ENCODE measurements at places on chromosomes 7 and 10.

DNA sequence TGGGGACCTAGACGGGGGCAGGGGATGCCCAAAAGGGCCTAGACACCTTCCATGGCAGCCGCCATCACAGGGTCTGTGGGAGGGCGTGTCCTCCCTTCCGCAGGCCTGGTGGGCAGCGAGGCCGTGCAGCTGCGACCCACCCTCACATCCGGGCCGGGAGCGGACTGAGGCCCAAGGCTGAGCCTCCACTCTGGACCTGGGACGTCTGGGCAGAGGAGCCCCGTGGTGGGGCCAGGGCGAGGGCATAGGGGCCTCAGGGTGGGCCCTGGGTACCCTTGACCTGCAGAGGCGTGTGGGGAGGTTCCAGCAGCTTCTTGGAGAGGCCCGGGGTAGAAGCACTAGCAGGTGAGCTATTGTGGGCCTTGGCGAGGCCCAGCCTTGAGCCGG, 49.2 kb downstream of the PWWP2B start:
- DNase-seq: no peak

- no peak for DNase-seq
Observed at GRCh38 chr7:156456503-156457115, 184.0 kb upstream of the RNF32 start.

GRCh38 chr7:130156140-130156539, 49.1 kb downstream of the TMEM209 start:
- no peak for DNase-seq

GRCh38 chr7:66246554-66247171, 41.5 kb downstream of the TPST1 start:
- peak; percentile 19 for DNase-seq

DNA sequence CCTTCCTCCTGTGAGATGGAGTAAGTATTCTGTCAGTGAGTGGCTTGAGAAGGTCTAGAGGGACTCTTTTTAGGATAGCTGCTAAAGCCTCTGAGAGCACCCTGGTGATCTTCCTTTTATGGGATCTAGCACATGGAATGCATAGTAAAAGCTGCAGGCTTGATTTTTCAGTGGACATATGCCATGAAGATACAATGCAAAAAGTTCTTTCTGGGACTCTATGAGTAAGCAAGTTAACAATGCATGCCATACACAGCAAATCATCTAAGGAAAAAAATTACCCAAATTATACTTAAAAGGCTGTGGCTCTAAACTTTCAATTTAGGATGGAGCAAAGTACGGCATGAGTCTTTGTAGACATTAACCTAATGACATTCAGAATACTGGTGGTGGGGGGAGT, 154.5 kb downstream of the SGMS1 start:
- DNase-seq: peak; percentile 77

- no peak for DNase-seq
Observed at GRCh38 chr7:94133460-94133859, 129.3 kb upstream of the BET1 start.

GRCh38 chr10:97427571-97428179, 1.7 kb downstream of the PGAM1 start:
- DNase-seq: peak; percentile 62

DNA sequence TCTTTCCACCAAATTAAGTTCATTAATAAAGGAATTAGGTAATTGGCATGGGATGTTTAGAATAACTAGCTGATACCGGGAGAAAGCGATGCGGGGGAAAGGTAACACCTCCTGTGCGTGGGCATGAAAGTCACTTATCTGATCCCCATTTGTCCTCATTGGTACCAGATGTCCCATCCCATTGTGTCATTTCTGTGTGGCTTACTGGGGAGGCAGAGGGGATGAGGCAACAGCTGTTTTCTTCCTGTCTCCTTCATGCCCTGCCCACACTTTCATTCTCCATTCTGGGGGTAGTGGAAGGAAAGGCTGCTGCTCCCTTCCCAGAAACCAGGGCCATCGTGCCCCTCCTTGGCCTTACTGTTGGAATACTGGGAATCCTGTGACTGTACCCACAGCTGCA, 27.1 kb downstream of the EEPD1 start:
- no peak for DNase-seq

- DNase-seq: no peak
Observed at GRCh38 chr10:94172332-94172731, 178.6 kb downstream of the PLCE1 start.

- DNase-seq: peak; percentile 75
Observed at GRCh38 chr7:17564678-17565212, 266.3 kb downstream of the AHR start.

DNA sequence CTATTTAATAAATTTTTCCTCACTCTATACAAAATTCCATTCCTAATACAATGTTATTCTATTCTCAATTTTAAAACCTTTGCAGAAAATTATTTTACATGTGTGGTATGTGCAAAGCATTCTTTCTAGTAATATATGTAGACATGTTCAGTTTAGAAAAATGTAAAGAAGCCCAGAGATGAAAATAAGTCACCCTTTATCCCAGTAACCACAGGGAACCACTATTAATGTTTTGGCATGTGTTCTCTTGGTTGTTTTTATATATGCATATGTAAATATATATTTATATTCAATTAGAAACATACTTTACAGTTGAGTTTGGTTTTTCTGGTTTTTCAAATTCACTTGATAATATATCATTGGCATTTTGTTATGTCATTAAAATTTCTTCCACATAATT, 14.8 kb upstream of the GLCCI1 start:
- peak; percentile 88 for DNase-seq

Data from fibroblast of skin of back (primary cell).